ENCODE measurements at places on chromosomes 2 and 18.

- no peak for DNase-seq
These were observed 113.3 kb downstream of the NOL10 start for GRCh38 chr2:10576456-10576855.

GRCh38 chr2:110115291-110116032 lies at the start of gene MALL:
TSS of gene MALL (minus strand) at chr2:110115822. CDS start at chr2:110115792, 30 bp downstream.
- no peak for DNase-seq

GRCh38 chr18:25250474-25250851 lies 101.5 kb downstream of the ZNF521 start:
- DNase-seq: no peak

- DNase-seq: no peak
These were observed 261.9 kb downstream of the DYSF start for GRCh38 chr2:71715241-71715750.

GRCh38 chr18:63570721-63571120 lies 16.4 kb upstream of the SERPINB13 start:
- DNase-seq: no peak

- no peak for DNase-seq
These were observed 168.1 kb downstream of the AFF3 start for GRCh38 chr2:99974275-99974674.

GRCh38 chr2:222504719-222505118 lies 80.4 kb downstream of the SGPP2 start:
- no peak for DNase-seq

DNA sequence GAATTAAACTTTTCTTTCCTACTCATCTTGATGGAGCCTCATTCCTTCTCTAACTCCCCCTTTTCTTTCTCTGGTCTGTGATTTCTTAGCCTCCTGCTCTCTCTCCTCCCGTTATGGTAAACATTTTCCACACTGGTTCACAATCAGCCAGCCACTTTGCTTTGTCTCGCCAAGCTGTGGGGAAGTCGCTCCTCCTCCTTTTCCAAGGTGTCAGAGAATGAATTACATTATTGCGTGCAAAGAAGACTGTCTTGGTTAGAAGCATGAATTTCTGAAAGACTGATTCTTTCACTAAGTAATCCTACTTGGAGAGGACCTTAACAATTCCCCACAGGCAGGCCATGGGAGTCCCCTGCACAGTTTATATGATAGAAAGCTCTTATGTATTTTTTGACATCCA lies 46.1 kb downstream of the RASGRP3 start:
- DNase-seq: no peak

GRCh38 chr18:10072671-10073175 lies 158.9 kb downstream of the VAPA start:
- DNase-seq: no peak

DNA sequence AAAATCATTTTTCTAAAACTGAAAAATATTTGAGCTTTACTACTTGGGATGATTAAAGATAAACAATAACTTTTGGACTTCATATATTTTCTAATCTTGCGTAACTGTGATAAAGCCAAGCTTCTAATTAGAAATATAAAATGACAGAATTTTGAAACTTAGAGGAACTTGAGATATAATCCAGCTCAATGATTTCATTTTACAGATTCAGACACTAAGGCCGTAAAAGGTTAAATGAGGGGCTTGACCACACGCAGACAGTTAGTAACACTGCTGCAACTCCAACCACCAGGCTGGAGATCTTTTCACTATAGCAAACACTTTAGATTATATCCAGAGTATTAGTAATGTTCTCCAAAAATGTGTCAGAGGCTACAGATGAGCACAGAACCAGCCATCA lies 445.5 kb downstream of the ZEB2 start:
- no peak for DNase-seq

- no peak for DNase-seq
These were observed 591 bp upstream of the LDLRAD4 start for GRCh38 chr18:13217971-13218367.

DNA sequence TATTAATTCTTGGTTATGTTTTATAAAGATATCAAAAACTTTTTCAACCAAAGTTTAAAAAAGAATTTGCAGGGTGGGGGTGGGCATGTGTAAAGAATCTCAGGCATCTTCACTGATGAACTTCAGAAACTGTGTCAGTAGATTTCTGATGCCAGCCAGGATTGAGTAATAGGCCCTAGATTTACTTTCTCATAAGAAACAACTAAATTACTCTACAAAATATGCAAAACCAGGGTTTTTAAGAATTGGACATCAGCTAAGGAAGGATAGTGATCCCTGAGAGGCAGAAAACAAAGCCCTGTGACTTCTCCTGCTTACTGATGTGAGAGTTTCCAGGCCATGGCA lies 11.9 kb upstream of the IL1R1 start:
- no peak for DNase-seq

- no peak for DNase-seq
These were observed 659 bp downstream of the ZNF142 start for GRCh38 chr2:218658671-218659257.

All from activated T-cell treated with anti-CD3 and anti-CD28 coated beads for 1 hour (primary cell).